ENCODE measurements at places on chromosomes 5 and 9.
A peak's percentile ranks its signal among the peaks of the same experiment; 100 is the strongest.

GRCh38 chr9:134328841-134329575 is 2.8 kb downstream of the RXRA start:
- DNase-seq, result no peak

GRCh38 chr5:18159331-18159730 is 525.1 kb downstream of the TAF11L14 start:
- no peak for DNase-seq

GRCh38 chr5:82793808-82794419 is 283.3 kb downstream of the TMEM167A start:
- DNase-seq, result peak; percentile 1

- no peak for DNase-seq
These were observed 73.7 kb downstream of the GTF3C4 start for GRCh38 chr9:132743931-132744479.

DNA sequence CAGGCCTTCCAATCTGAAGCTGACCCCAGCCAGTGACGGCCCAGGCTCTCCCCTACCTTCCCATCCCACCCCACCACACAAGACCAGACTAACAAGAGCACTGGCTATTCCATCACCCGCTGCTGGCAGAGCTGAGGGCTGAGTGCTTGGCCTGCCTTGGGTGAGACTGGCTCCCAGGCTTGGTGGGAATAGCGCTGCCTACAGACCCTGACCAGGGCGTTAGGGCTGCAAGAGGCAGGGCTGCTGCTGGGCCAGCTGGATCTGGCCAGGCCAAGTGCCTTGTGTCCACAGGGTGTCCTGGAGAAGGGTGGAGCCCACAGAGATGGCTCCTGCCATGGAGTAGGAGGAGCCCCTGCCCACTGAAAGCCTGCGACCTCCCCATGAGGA is 31.6 kb upstream of the ANGPTL2 start:
- no peak for DNase-seq

DNA sequence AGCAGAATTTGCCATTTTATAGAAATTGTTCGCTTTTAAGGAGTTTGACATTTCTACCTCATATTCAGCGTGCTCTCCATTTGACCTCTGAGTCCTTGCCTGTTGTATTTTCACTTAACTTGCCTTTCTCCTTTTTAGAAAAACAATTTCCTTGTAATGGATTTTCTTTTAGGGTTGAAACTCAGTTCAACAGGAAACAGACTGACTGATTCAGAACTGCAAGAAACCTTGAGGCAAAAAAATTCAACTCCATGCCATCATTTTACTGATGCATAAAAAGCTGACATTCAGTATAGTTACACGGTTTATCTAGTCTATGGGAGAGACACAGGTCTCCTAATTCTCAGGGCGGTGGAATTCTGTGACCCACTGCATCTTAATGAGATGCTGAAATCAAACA is 59.8 kb downstream of the MRPS30 start:
- DNase-seq, result no peak

DNA sequence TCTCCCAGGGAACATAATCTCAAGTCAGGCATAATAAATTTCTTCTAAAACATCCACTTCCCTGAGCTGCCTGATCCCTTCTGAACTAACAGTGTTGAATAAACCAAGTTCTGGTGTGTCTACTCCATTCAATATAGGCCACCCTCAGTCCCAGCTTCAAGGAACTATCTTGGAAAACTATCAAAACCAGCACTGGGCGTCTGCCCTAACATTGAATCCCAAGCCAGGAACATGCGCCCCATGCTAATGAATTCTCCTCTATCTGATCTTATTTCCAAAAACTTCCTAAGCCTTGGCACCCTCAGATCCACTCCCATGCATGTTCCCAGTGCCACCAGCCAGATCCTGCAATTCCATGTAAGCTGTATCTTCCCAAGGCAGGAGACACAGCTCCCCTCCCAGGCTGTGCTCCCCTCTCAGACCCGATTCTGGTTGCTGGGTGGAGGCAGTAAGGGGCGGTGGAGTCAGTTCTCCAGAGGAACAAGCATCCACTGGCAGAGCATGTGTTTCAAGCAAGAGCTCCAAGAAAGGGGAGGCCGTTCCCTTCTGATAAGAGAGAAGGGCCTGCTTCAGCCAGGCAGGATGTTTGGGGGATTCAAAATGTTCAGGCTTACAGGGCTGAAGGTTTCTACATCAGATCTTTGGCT is 13.1 kb upstream of the FOXI1 start:
- no peak for DNase-seq

GRCh38 chr5:64978546-64978945 is 209.8 kb downstream of the CWC27 start:
- DNase-seq, result no peak

GRCh38 chr5:142772446-142773293 is 2.5 kb downstream of the ARHGAP26 start:
- no peak for DNase-seq

GRCh38 chr5:173825215-173825865 is 62.8 kb upstream of the CPEB4 start:
- DNase-seq, result no peak

GRCh38 chr5:104347119-104347708 is 784.6 kb upstream of the NUDT12 start:
- DNase-seq, result no peak

DNA sequence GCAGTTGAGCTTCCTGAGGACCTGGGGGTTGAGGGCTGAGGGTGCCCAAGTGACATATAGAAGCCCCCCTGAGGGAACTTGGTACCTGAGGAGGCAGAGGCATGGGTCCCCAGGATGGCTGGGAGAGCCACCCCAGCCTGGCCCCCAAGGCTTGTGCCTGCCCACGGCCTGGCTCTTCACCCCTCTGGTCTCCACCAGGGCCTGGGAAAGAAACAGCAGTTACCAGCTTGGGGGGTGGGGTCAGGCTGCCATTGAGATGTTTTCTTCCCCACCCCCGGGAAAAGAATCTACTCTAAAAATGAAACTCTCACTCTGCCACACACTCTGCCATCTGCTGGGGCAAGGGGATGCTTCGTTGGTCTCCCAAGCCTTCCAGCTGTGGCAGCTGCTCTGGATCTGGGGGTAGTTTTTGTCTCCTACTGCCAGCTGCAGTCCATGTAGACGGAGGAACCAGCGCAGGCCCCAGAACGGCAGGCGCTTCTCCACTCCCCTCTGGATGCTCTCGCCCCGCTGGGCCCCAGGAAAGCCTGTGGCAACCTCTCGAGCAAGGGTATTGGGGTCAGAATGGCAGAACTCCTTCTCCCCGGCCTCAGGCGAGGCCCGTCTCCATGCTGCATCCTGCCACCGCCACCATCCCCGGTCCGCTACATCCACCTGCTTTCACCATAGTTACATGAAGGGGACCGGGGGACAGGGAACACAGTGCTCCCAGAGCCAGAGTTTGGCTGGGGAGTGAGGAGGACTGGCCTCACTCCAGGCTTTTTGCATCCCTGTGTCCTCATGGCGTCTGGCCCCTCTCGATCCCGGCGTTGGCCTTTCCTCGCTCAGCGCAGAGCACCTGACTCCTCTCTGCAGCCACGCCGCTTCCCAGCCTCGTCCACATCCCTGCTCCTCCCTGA is 123.5 kb downstream of the DAB2IP start:
- DNase-seq, result no peak

DNA sequence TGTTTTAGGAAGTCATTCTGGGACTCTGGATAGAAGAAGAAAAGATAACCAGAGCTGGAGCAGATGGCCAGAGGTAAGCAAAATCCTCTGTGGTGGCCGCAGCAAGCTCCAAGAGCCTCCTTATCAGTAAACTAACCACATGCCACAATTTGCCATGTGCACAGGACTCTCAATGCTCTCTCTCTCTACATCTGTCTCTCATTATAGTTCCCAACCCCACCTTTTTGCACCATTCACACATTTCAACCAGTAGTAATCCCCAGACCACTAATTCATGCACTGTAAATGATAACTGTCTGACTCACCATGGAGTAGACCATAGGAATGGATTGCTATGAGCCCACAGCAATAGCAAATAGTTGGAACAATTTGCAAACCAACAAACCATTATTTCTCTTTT is 526.1 kb downstream of the TLR4 start:
- DNase-seq, result no peak

GRCh38 chr5:43609752-43610151 is 6.8 kb downstream of the NNT start:
- DNase-seq, result no peak

DNA sequence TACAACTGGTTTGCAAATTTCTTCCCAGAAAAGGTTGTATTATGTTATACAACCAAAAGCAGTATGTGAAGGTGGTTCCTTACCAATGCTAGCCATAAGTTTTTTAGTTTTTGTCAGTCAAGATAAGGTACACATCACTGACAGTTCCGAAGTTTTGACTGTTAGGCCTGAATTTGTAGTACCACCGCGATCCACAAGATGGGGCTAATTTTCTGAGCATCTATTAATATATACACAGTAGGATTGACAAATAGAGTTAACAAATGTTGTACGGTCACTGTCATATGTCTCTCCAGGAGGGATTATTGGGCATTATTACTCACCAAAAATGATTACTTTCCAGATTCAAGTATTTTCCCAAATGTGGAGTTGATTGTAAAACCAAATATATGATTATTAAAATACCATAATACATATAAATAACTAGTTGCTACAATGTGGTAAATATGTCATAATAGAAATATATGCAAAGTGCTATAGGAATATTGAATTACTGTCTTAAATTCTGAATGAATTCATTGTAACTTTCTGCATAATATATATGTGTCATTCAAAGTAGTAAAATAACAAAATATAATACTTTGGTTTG is 28.4 kb upstream of the LRRC19 start:
- DNase-seq, result peak; percentile 12

DNA sequence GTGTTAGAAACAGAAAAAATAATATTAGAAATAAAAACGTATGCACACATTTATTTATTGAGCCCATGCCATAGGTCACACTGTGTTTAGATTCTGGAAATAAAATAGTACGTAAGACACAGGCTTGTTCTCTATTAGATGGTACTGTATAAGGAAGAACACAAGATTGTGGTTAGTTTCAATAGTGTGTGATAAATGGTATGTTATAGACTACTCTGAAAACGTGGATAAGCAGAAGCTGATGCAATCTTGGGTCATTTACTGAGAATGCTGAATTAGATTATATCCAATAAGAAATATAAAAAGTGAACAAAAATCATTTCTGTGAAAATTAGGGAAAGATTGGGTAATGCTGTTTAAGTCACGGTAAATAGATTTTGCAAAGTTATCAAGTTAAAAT is 1456.4 kb upstream of the ACO1 start:
- DNase-seq, result no peak

GRCh38 chr9:4617752-4618151 is 44.3 kb upstream of the PLPP6 start:
- DNase-seq, result no peak

DNA sequence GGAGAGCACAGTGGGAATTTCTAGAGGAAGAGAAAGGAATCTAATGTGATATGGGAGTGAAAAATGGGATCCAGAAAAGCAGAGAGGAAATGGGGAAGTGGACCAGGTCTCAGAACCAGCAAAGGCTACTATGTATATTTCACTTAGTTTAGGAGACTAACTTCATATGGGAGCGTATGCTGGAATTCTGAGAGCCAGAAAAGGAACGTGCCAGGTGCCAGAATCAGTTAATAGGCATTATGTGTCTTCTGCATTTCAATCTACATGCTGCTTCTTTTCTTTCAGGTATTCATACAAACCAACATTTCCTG is 28.5 kb upstream of the IFNA14 start:
- DNase-seq, result no peak

DNA sequence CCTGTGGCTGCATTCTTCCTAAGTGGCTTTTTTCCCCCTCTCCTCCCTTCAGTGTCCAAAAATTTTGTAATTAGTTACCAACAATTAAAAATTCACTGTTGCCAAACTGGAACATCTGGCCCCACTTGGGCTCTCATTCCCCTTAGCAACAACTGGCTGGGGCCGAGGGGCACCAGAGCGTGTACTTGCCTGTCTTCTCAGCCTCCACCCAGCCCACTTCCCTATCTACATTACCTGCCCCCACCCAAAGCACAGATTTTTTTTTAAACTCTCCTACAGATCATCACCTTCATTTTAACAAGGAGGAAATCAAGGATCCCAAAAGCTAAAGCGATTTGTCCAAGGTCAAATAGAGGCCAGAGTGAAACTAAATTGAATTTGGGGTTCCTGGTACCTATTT is 278.8 kb downstream of the EBF1 start:
- DNase-seq, result no peak

- DNase-seq, result no peak
These were observed 425.2 kb downstream of the GADD45G start for GRCh38 chr9:90029996-90030395.

DNA sequence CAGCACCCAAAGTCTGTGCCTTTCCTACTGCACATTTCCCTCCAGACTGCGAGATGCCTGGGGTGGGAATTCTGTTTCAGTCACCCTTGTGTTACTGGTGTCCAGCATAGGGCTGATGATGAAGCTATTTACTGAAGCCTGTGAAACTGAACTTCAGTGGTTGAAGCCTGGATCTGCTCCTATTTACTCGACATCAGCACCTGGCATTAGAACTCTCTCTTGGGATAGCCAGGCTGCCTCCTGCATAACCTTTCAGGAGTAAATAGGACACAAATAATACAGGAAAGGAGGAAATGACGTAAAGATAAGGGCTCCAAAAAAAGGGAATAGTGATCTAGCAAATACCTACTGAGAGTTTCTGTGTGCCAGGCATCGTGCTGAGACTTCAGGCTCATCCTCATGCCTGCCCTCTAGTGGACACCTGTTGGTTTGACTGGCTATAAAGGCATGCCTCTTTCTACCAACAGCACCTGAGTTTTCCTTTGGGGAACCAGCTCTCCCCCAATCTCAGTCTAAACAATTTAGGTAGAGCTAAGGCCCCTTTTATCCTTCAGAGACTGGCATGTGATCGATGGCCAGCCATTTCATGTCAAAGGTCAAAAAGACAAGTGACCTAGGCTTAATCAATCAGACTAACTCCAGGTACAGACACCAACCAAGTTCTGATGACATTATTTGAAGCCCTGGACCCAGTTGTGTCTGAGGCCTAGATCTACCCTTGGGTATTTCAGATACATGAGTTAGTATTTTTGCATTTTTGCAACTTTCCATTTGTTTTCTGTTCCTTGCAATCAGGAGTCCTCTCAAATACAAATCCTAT is 192.1 kb upstream of the TRIM32 start:
- no peak for DNase-seq

DNA sequence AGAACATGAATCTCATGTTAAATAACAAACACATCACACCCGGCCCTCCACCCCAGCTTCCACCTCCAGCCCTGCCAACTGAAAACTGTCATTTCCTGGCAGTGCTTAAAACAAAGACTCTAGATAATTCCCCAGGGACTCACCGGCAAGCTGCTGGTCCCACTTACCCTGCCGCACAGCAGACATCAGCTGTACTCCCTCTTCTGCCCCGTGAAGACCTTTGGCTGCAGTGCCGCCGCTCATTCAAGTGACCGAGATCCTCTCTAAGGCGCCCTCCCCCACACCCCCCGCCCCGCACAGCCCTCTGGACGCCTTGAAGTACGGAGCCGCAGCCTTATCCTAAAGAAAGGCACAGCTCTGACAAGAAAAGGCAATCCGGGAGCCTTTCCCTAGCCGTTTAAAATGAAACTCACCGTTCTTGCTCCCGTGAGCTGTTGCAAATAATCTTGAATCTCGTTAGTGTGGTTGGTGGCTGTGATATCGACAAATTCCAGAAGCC is 434 bp downstream of the GLRX start:
- DNase-seq, result no peak

- no peak for DNase-seq
These were observed 112.5 kb downstream of the HAPLN1 start for GRCh38 chr5:83608122-83608521.

- DNase-seq, result no peak
These were observed 566.4 kb downstream of the EFNA5 start for GRCh38 chr5:107104040-107104995.
